ENCODE measurements at places on chromosomes 13 and 19.

GRCh38 chr13:28349371-28349770 is 145.6 kb downstream of the FLT1 start:
- DNase-seq, result no peak

- DNase-seq, result peak; percentile 53
These were observed 17.3 kb downstream of the CKM start for GRCh38 chr19:45305421-45305820.

- no peak for DNase-seq
These were observed 71.1 kb downstream of the ATP11A start for GRCh38 chr13:112760931-112761330.

DNA sequence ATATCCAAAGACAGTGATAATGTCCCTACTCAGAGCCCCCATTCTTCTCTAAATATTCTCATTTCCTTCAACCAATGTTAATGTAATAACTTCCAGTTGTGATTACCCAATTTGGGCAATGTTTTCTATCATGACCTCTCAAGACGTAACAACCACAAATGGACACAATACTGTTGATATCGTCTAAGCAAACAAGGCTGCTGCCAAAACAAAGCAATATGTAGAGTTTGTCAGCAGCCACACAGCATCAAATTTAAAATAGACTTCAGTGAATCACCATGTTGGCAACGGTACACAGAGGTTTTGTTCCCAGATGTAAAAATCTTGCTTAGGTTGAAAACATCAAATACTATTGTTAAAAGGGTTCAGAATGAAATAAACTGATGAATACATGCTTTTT is 205.1 kb downstream of the DACH1 start:
- no peak for DNase-seq

DNA sequence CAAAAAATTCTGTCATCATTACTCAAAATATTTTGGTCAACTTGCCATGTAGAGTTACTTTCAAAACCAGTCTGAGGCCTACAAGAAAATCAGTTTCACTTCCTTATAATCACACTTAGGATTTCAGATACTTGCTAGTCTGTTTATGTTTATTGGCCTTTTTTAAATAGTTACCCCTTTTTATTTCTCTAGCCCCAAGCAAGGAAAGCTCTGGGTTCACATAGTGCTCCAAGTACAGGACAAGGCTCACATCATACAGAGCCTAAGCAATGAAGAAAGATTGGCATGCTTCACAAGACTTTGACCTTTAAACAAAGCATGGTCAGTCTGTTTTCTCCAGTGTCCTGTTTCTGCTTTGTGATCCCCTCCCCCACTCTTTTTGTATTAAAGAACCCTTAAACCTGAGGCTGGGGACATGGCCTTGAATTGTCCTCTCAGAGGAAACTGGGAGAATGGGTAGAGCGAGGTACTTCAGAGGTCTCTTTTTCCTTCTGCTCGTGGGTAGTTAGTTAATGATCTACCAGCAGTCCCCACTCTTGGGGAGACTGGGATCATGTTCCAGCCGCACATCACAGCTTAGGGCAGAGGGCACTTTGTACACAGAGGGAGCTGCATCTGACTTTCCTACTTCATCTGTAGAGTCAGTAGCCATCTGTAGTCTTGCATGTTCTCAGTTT is 30.7 kb downstream of the CEACAM1 start:
- peak; percentile 28 for DNase-seq

DNA sequence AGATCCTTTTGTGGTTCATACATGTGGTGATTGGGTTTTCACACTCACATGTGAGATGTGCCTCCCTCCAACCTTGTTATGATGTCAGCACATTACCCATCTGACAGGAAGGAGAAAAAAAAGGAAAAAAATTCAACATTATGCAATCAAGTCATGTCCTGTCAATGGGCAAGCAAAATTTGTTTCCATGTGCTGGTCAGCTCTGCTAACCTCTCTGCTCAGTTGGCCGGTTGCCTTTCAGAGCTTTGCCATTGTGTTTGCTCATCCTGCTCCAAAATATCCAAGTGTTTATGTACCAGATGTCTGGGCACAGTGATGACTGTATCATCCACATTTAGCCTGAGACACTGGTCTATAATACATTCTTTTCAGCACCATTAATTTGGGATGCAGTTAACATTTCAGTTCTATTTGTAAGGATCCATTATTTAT is 27.0 kb upstream of the METTL21C start:
- no peak for DNase-seq

DNA sequence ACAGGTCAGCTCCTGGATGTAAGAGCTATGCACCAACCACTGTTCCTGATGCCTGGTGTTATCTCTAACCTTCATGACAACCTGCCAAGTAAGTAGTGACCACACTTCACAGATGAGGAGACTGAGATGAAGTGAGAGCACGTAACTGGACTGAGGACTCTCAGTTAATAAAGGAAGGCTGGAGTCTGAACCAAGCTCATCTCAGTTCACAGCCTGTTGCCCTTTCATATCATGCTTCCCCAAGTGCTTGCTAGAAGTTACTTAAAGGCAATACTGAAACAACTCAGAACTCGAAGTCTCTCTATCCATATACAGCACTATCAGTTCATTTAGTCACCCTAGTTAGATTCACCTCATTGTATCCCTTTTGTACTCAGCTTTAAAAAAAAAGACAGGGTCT is 119.7 kb downstream of the ABCC4 start:
- DNase-seq, result no peak

- peak; percentile 74 for DNase-seq
These were observed 807.1 kb downstream of the DIAPH3 start for GRCh38 chr13:59356607-59357006.

DNA sequence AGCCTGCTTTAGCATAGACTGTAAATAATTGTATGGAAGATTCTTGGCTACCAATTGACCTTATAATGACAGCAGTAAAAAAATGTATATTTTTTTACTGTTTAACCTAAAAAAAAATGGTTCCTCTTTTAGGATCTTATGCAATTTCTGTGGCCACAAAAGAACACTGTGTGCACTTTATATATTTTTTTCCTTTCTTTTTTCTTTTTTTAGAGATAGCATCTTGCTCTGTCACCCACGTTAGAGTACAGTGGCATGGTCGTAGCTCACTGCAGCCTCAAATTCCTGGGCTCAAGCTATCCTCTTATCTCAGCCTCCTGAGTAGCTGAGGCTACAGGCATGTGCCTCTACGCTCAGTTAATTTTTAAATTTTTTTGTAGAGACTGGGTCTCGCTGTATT is 6.1 kb downstream of the FLT3 start:
- DNase-seq, result no peak

DNA sequence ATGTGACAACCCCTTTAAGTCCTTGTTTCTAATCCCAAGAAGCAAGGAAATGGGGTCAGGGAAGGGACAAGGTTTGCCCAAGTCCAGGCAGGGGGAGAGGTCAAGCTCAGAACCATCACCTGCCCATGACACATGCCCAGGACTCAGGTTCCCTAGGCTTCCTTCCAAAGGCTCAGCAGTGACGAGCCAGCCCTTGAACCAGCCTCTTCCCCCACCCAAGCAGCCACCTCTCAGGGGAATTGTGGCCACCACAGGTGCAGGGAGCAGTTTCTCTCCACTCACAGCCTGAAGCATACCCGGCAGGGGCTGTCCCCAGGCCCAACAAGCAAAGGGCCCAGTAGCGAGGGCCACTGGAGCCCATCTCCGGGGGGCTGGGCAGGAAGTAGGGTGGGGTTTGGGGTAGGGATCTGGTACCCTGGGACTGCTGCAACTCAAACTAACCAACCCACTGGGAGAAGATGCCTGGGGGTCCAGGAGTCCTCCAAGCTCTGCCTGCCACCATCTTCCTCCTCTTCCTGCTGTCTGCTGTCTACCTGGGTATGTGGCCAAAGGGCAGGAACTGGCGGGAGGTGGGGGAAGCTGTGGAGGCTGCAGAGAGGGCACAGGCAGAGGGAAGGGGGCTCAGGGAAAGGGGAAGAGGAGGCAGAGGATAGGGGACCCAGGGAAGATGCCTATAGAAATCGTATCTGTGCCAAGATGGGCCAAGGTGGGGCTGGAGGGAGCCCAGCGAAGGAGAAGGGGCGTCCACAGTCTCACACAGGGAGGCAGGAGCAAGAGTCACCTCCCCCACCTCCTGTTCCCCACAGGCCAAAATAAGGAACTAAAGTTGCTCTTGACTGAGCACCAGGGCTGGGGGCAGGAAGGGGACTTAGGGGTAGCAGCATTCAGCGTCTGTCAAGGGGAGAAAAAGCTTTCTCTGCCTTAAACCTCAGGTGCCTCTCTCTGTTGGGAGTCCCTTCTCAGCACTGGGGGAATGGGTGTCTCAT is at the start of gene CD79A:
Gene CD79A, plus strand, starts transcription at position 433 of the 986 bp plus-strand sequence. Its CDS starts 26 bp downstream, at position 459.
- DNase-seq, result no peak

GRCh38 chr19:1648459-1648849 is 4.0 kb downstream of the TCF3 start:
- DNase-seq, result no peak

GRCh38 chr13:36872621-36873020 is 47.4 kb downstream of the SMAD9 start:
- DNase-seq, result no peak

- DNase-seq, result no peak
These were observed 247.3 kb upstream of the SOX21 start for GRCh38 chr13:94959626-94960025.

GRCh38 chr19:13906521-13906904 is 512 bp downstream of the CC2D1A start:
- no peak for DNase-seq

DNA sequence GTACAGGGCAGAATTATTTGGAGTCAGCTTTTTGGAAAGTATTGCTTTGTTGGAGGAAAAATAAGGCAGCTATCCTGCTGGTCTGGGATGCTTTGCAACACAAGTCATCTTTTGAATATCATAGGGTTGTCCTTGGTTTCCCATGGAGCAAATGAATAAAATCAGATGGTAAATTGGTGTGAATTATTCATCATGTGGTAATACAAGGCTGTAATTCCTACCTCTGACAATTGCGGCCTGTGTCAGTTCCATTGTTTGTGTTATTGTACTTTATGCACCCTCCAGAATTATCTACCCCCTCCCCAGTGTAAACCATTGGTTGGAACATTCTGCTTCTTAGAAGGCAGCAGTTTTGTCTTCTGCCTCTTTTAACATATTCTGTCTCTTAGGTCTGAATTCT is 46.2 kb downstream of the RNASEH2B start:
- no peak for DNase-seq

DNA sequence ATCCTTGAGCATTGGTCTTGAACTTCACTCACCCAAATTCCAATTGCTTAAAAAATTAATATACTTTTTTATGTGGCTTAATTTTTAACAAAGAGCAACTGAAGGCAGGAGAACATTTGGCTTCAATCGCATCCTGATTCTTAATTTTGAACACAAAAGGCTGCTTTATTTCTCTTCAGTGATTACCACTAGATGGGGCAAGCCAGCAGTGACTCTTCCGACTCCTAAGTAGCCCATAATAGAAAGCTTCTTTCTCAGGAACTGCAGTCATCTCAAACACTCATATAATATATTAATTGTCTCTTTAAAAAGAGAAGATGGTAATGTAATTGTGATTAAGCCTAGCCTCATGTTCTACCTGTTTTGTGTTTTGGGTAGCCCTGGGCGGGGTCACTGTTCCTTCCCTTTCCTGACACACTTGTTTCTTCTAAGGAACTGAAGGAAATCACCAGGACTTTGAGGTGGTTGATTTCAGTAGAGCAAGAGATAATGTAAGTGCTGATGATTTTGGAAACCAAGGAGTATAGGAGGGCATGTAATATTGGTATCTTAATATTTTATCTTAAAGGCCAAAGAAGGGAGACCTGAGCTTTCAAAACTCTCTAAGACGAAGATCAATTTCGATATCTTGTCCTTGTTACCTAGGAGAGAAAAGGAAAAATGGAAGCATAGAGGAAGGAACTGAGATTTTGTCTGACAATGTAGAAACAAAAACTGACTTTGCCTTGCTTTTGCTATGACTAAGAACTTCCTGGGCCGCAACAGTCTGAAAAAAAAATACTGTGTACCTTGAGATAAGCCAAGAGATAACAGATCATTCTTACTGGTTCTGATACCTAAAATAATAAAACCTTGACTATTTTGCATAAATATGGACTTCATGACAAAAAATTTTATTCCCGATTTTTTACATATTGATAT is 73.1 kb downstream of the TNFSF13B start:
- peak; percentile 67 for DNase-seq

GRCh38 chr19:50725911-50726230 is 2.7 kb downstream of the CLEC11A start:
- DNase-seq, result no peak

GRCh38 chr19:5572556-5573286 is 5.0 kb upstream of the TINCR start:
- no peak for DNase-seq

DNA sequence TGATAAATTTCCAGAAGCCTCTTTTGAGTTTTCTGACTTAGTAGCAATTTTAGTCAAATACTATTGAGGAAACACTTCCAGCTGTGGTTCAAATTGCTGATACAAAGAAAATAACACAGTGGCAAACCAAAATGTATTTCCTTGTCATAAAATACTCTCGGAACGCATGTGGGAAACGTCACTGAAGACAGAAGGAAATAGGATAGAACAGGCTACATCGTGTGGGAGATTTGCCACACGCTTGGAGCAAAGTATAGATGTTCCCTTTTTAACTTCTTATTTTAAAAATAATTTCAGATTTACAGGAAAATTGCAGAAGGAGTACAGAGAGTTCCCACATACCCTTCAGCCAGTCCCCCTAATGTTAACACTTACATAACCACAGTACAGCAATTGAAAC is 88.8 kb downstream of the ING1 start:
- DNase-seq, result no peak

DNA sequence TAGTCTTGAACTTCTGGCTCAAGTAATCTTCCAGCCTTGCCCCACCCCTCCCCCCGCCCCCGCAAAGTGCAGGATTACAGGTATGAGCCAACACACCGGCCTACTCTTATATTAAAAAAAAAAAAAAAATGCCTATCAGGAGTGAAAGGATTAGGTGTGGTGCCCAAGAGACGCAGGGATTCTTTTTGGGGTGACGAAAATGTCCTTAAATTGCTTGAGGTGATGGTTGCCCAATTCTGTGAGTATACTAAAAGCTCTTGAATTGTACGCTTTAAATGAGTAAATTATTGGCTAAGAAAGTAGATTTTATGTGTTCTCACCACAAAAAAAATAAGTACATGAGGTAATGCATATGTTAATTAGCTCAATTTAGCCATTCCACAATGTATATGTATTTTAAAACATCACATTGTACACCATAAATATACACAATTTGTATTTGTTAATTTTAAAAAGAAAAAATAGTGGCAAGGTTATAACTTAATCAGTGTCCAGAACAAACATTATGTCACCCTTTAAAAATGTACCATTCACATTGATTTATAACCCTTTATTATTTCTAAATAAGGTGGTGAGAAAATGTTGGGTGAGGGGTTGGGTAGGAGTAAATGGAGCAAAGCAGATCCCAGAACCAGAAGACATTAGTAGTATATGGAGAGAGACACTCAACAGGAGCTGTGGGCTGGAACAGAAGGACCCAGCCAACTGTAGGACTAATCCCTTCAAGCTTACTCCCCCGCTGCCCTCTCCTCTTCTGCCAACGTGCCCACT is 3.9 kb downstream of the IGSF23 start:
- DNase-seq, result no peak

GRCh38 chr19:43525836-43526771 is 897 bp downstream of the ETHE1 start:
- peak; percentile 14 for DNase-seq

GRCh38 chr19:7701049-7701653 is 780 bp downstream of the FCER2 start:
- DNase-seq, result no peak

All from lung (tissue), 17 donors.